ENCODE measurements at places on chromosomes 6 and 20.

GRCh38 chr6:158972241-158973233, 27.5 kb downstream of the RSPH3 start:
- no peak for DNase-seq

GRCh38 chr6:11475016-11475415, 62.5 kb upstream of the TMEM170B start:
- no peak for DNase-seq

DNA sequence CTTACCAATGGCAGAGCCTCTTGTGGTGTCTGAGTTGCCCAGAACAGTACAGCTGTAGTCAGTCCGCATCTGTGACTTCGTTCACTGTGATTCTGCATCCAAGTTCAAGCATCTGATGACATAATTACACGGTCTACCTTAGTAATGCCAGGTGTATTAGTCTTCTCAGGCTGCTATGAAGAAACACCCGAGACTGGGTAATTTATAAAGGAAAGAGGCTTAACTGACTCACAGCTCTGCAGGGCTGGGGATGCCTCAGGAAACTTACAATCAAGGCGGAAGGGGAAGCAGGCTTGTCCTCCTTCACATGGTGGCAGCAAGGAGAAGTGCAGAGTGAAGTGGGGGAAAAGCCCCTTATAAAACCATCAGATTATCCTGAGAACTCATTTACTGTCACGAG, 163.9 kb upstream of the SULF2 start:
- no peak for DNase-seq

DNA sequence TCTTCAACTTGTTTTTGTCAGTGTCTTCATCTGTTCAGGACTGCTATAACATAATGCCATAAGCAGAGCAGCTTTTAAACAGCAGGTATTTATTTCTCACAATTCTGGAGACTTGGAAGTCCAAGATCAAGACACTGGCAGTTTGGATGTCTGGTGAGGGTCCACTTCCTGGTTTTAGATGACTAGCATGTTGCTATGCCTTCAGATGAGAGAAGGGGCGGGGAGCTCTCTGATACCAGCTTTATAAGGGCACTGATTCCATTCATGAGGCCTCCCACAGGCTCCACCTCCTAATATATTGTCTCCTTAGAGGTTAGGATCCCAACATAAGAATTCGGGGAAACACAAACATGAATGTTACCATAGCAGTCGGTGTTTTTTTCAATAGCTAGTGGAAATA, 52.9 kb downstream of the FAM83B start:
- no peak for DNase-seq

GRCh38 chr6:106574741-106575458, 54.4 kb downstream of the RTN4IP1 start:
- no peak for DNase-seq
